ENCODE measurements at places on chromosomes 6 and 20.

- no peak for DNase-seq
Observed at GRCh38 chr20:52303281-52303950, 111.8 kb upstream of the ZFP64 start.

DNA sequence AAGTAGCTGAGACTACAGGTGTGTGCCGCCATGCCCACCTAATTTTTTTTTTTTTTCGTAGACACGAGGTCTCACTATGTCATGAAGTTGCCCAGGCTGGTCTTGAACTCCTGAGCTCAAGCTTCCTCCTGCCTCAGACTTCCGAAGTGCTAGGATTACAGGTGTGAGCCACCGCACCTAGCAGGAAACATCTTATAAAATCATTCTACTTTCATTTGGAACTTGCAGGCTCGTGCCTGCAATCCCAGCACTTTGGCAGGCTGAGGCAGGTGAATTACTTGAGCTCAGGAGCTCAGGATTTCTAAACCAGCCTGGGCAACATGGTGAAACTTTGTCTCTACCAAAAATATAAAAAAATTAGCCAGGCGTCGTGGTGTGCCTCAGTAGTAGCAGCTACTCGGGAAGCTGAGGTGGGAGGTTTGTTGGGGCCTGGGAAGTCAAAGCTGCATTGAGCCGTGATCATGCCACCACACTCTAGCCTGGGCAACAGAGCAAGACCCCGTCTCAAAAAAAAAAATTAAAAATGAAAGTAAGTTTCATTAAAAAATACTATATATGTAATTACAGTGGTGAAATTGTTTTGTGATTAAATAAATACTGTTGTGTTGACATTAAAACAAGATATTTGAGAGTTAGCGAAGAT lies 15.1 kb downstream of the MAPK14 start:
- no peak for DNase-seq

DNA sequence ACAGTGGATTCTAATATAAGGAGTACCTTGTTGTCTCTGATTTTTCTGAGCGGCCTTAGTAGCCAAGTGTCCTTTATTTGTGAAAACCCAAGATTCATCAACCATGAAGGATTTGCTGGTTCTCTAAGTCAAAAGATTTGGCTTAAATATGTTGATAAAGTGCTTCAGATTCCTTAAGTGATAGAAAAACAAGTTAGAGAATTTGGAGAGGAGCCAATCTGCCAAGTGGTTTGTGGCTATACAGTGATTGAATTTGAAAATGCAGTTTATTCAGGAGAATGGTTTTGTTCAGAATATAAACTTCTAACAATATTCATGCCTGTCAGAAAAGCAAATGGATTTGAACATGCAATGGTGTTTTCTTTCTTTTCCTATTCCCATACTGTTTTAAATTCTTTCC lies 54.8 kb downstream of the CAP2 start:
- no peak for DNase-seq

GRCh38 chr6:34496103-34496685 lies 30.3 kb downstream of the PACSIN1 start:
- no peak for DNase-seq

DNA sequence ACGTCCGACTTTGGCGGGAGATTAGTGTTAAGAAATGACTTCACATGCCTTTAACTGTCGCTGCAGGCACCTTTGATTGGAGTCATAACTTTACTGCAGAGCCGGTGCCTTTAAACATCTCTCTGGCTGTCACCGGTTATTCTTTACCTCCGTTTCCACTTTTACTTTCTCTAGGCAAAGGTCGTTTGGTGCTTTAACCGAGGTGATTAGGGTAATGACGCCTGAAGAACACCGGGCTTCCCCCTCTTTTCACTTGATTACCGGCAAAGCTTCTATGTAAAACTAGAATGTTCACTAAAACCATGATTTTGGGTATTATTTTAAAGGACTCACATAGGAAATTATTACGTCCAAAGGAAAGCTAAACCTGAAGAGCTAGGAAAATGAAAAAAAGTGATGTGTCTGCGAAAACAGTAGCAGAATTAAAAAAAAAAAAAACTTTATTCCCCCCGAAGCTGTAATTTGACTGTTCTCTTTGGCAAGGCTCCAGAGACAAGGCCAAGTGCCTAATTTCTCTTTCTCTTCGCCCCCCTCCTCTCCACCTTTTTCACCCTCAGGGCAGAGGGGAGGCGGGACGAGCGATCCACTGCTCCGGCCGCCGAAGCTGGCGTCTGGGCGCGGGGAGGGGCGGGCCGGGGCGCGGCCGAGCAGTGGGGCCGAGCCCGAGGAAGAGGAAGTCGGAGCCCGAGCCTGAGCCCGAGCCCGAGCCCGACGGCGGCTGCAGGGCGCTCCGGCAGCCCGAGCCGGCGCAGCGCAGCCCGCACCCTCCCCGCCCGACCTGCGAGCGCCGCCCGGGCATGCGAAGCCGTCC lies at the start of gene PLEKHG1:
Gene PLEKHG1 (plus strand): TSS at position 687 of the 811 bp plus-strand sequence. CDS start 133,797 bp downstream, outside the sequence.
- peak; percentile 85 for DNase-seq
